ENCODE measurements at places on chromosomes 12 and 14.
A peak's percentile ranks its signal among the peaks of the same experiment; 100 is the strongest.

DNA sequence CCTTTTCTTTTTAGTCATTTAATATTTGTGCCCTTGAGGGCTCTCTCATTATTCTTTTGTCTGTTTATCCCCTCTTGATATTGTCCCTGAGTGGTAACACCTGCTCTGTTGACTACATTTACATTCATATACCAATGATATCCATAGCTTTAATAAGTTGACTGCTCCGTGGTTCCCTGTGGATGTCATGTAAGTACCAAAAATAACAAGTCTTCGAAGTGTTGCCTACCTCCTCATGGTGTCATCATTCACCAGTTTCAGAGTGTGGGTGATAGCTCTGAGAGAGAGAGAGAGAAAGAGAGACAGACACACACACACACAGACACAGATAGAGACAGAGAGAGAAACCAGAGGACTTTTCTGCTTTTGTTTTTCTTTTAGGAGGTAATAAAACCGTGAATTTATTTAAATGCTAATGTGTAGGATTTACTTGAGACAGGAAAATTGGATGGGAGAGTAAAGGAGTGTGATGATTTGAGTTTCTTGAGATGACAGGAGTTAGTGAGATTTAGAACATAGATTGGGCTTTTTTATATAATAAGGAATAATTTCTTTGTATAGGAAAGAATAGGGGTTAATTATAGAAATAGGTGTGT, 52.2 kb downstream of the PAPOLA start:
- DNase-seq: no peak

GRCh38 chr14:50198499-50198898, 32.9 kb downstream of the SOS2 start:
- DNase-seq: no peak

DNA sequence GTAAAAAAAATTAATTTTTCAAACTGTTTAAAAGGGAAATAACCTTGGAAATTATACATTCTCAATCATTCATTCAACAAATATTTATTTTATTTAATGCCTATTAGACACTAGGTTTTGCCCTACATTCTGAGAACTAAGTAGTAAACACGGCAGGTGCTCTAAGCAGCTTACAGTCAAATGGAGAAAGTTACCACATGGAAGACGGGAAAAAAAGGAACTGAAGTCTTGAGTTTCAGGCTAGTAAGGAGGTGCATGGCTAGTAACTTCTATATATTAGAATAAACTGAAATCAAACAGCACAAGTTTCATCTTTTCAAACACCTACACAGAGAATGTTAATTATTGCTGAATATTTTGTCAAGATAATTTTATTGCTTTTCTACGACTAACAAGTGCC, 52.9 kb downstream of the C12orf42 start:
- DNase-seq: no peak

DNA sequence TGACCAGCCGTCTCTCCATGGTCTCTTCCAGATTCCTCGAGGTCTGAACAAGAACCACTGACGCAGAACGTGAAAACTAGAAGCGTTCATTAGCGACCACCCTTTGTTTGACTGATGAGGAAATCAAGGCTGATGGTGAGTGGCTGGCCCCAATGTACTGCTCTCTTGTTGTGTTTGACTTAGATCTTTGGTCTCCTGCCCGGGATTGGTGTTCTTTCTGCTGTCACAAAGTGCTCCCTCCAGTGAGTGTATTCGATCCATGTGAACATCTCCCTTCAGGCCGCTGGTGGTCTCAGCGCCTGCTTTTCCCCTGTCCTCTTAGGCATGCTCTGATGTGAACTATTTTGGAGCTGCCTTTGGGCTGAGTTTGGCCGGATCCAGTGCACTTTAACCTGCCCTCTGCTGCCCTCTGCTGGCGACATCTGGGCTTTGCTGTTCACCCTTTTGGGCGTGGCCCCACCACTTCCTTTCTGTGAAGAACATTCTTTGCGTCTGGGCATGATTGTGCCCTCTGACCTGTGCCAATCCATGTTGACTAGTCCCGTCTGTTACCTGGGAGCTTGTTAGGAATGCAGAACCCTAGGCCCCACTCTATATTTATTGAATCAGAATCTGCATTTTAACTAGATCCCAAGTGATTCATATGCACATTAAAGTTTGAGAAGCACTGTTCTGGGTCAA, 279.1 kb downstream of the TTC6 start:
- peak; percentile 25 for DNase-seq

DNA sequence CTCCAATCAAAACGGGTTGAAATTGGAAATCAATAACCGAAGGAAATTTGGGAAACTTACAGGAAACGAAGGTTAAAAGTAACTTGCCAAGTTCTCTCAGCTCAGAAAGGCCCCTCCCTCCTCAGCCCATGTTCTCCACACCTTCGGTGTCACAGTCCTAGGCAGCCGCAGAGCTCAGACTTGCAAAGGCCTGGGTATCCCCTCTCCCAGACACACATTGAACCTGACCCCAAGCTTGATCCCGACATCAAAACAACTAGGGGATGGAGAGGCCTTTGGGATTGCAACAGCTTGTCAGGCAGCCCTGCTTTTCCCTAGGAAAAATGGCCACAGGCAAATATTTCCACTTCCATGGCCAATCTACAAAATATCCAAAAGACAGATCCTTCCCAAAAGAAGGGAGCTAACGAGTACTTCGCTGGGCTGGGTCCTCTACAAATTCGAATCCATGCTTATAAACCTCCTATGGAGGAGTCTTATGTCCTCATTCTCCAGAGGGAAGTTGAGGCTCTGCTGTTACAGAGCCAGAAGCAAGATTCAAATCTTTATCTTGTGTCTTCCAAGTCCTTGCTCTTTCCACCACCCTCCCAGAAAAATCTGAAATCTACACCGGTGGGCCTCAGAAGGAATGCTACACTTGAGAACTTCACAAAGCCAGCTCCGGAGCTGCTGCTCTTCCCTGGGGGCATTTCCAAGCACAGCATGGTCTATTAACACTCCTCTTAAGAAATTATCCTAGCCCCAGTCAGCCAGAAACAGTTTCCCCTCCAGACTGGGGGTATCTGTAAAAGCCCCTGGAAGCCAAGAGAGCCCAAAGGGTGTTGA, 35.7 kb upstream of the PNMA1 start:
- no peak for DNase-seq

GRCh38 chr12:133225527-133225926, 10.2 kb downstream of the ANHX start:
- DNase-seq: no peak

GRCh38 chr14:101758913-101759593, 2.5 kb upstream of the PPP2R5C start:
- no peak for DNase-seq

DNA sequence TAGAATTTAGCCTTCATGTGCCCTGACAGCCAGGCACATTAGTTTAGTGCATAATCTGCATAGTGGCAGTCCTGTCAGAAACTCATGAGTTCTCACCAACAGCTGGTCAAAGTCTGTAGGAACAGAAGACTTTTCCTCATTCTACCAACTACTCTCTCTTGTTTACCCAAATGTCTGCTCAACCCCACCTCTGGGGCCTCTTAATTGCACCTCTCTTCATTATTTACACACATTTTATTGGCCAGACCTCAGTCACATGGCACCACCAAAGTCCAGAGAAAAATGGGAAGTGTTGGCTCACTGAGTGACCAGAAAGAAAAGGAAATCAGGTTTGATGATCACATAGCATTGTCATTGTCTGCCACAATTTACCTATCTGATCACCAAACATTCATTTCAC, 114.6 kb upstream of the PLXNC1 start:
- no peak for DNase-seq

- no peak for DNase-seq
Measured at GRCh38 chr12:92290886-92291285, 145.2 kb upstream of the BTG1 start.

All from HuH-7.5 (cell line).